ENCODE measurements at places on chromosomes 3 and 15. TPM values are rescaled to one million over a fixed set of nuclear protein-coding genes. Genes with fewer than 3 reads are reported as not detected.

Gene COPS2
- total RNA-seq = 46.1 TPM

Gene ATP10A
- total RNA-seq = 3.8 TPM

Gene PLCD1
- 42.2 TPM for total RNA-seq

Gene ZCWPW2
- 0.40 TPM for total RNA-seq

Gene PRSS50
- total RNA-seq = not detected

Gene SERINC4
- total RNA-seq = not detected

Gene MAP6D1
- total RNA-seq = 7.9 TPM

Gene DNAJA4
- total RNA-seq = 57.8 TPM

GRCh38 chr3:95923496-95924210, 890.7 kb upstream of the EPHA6 start:
- DNase-seq = peak; percentile 73

- no peak for DNase-seq
These were observed 45.4 kb downstream of the GOLGA6L2 start for GRCh38 chr15:23401627-23402026.

DNA sequence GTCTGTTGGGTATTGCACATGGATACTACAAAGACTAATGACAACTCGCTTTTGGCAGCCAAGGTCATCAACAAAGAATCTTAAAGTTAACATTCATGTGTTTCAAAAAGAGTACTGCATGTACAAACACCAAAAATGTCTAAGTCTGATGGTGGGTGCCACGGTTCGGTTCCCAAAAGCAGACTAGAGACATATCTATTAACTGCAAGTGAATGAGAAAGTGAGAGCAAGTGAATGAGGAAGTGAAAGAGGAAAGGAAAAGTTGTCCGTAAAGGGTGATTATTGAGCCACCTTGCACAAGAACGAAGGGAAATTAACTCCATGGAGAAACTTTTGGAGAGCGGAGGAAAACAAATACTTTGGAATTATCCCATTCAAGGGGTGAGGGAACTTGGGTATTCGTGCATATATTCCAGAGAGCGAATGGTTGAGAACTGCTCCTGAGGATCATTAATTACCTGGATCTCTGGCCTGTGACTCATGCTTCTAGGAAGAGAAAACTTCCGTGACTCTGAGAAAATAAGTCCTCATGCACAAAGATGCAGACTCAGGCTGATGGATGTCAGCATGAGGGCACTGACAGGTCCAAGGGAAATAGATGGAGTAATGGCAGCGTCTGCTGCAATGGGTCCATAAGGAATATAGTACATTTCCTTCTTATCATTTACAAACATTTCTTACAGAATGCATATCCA, 336.5 kb upstream of the TGFBR2 start:
- DNase-seq = no peak

DNA sequence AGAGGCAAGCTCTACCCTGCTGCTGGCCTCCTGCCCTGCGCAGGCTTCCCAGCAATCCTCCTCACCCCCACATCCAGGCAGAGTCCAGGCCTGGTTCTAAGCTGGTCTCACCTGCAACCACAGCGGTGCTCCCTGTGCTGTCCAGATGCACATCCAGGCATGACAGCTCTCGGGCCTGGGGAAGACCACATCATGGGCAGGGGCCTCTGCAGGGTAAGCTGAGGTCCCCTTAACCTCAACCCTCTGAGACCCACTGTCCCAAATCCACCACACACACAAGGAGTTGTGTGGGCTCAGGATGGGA, 10.8 kb downstream of the PLA2G4D start:
- no peak for DNase-seq

DNA sequence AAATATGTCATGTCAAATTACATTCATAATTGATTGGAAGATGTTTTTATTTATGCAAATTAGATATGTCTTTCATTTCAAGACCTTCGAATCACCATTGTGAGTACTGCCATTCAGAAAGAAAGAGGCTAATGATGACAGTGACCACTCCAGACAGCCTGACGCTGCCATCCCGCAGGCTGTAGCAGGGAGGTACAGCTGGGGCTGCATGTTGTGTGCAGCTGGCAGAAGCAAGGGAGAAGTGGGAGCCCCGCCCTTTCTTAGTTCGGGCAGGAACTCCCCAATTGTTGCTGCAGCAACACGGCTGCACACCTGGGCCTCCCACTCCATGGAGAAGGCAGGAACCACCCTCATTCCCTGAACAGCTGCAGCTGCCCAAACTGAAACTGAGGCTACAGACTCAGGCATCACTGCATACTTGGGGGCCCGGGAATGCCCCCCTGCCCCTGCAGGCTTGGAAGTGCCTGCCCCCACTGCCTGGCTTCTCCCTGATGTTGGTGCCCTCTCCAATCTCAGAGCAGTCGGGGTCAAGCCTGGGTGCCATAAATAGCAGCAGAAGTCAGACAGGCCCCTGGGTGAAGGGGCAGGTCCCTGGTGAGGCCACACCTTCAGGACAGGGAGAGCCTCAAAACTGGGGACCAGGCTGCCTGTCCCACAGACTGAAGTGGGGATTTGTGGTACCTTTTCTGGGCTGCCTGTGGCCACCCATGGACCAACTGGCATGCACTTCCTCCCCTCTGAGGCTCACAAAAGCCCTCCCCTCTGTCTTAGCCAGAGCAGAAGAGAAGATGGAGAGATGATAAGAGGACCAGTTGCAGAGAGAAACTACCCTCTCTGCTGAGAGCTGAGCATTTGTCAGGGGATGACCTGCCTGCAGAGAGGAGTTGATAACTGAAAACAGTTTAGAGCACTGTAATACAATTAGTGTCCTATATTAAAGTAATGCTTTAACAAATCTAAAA, 964.6 kb downstream of the SI start:
- DNase-seq = no peak

DNA sequence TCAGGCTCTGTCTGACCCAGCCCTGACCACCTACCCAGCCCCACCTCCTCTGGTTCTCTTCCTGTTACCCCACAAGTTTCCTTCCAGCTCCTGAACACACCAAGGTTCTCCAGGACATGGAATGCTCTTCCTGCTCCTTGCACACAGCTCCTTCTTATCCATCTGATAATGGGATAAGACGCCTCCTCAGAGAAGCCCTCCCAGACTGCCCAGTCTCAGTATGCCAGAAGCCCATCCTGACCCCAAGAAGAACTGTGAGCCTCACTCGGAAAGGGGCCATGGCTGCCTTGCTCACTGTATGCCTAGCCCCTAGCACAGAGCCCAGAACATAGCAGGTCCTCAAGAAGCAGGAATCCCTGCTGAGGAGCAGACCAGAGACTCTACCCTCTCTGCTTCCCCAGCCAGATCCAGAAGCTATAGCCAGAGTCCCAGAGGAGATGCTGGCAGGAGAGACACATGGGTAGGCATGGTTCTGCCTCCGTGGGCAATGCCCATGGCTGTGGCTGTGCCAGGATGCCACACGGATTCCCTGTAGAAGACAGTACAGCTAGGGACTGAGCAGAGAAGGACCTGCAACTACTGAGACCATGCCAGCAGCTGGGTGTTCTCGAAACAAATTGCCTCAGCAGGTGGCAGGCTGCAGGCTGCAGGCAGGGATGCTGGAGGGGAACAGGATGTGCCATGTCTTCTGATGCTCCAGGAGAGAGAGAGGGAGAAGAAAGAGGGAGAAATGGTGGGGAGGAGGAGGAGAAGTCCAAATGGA, 74.0 kb upstream of the LINGO1 start:
- DNase-seq = no peak

DNA sequence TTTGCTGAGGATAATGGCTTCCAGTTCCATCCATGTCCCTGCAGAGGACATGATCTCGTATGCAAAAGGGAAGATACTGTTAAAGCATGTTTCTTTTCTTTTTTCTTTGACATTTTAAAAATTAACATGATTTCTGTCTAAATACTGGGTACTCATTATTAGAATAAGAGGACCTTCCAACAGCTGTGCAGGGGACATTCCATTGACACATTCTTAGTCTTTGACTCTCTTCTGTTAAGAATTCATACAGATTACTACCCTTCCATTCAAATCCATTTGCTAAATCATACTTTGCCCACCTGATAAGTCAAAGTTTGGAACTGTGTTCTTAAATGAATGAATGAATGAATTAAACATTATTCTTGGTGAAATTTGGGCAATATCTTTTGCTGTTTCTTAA, 5.1 kb upstream of the CP start:
- no peak for DNase-seq

DNA sequence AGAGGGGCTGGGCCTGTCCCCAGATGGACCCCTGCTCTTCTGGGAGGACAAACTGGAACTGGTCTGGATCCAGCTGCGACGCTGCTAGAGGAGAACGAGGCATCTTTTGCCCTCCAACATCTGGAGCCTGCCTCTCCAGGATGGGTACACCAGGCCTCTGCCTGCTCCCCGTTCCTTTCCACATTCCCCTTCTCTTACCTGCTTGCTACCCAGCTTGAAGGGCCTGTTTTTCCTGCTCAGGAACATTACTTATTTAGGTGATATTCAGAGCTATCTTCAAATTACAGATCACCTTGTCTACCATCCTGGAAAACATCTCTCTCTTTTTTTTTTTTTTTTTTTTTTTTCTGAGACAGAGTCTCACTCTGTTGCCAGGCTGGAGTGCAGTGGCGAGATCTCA, 64.0 kb downstream of the CHRD start:
- peak; percentile 44 for DNase-seq

DNA sequence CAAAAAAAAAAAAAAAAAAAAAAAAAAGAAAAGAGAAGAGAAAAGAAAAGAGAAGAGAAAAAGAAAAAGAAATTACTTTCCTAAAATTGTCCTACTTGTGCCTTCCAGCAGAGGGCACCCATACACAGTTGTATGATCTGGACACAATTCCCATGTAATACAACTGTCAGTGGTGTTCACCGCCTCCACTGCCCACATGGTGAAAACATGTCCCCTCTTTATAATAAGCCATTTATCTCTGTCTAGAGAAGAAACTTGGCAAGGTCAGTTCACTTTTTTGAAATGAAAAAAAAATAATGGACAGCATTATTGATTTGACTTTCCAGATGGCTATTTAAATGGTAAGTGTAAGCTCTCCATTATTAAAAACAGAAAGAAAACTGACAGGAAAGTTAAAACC, 459.4 kb downstream of the GBE1 start:
- no peak for DNase-seq

DNA sequence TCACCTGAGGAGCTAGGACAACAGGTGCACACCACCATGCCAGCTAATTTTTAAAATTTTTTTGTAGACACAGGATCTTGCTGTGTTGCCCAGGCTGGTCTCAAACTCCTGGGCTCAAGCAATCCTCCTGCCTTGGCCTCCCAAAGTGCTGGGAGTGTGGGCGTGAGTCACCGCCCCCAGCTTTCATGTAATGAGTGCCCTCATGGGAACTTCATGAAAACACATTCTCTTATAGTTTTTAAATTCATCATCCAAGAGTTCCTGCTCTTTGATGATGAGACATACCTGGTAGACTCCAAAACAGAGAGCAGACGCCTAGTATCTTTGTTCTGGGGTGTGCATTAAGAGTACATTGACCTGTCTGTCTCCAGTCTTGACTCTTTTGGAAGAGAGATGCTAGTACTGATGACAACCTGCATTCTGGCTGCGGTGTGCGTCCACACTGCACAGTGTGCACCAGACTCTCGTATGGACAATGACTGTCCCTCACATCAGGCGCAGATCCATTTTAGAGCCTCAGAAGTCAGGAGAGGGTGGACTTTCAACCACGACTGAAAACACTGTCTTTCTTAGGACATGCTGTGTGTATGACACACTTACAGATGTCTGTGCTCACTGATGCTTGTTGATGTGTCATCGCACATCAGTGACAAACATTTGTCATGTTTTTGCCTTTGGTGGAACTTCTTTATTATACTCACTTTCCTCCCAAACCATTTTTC, 2.0 kb downstream of the NRROS start:
- no peak for DNase-seq

- DNase-seq = no peak
These were observed 8.7 kb upstream of the PLCL2 start for GRCh38 chr3:16875876-16876550.

DNA sequence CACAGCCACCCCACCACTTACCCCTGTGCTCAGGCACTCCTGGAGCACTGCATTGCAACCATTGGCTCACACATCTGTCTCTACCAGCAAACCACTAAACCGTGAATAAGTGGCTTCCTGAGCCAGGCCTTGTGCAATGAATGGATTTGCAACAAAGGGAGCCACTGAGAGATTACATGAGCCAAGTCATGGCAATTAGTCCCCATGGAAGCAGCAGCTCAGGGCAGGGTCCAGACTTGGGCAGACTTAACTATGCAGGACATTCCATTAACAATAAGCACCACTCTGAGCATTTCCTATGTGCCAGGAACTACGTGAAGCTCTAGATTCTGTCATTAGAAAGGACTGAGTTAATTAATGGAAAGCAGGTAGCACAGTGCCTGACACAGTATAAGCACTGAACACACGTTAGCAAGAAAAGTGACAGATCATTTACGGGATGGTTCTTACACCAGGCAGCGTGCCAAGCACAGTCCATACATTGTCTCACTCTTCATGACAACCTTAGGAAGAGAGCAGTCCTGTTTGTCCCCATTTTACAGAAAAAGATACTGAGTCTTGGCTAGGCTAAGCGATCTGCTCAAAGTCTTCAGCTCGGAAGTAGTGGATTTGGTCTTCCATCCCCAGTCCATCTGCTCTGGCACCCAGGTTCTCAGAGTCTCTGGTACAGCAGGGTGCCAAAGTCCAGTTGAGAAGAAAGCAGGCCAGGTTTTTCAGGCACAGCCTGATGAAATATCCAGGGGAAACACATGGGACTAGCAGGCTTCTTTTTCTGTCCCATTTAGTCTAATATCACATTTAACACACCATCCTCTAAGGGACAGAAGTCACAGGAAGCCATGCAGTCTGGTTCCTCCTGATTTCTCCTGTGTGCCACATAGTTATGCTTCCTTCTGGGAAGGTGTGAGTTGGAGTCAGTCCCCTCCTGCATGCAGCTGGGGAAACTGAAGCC, 44.1 kb downstream of the LIPC start:
- DNase-seq = peak; percentile 56

- DNase-seq = no peak
These were observed 791.2 kb downstream of the GBE1 start for GRCh38 chr3:80970292-80970691.

DNA sequence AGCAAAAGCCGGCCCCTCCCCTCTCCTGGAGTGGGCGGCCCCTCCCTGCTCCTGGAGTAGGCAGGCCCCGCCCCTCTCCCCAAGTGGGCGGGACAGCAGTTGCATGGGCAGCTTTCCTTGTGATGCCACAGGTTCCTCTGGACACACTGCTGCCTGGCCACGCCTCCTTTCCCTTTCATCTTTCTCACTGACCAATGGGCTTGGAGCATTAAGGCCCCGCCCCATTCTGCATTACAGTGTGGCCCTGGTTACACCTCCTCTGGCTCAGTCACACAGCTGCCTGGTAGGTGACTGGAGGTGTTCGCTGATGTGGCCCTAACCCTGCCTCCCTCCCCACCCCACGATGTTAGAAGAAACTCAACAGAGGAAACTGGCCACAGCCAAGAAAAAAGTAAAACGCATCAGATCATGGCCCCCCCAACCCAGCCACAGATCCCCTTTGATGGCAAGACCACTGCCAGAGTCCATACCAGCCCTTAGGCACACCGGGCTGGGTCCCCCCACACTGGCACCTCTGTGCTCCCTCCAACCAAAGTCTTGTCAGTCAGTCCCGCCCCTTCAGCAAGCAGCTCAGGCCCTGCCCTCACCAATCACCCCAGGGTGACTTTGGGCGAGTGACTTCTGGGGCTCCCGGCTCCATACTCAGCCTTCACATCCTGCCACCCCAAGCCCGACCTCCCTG, 84.3 kb downstream of the ADAMTS7 start:
- DNase-seq = no peak

Data from suprapubic skin (tissue), 4 donors.